ENCODE measurements at places on chromosomes 3 and 15.

GRCh38 chr3:194876403-194877095, 190.9 kb downstream of the FAM43A start:
- DNase-seq, result no peak

DNA sequence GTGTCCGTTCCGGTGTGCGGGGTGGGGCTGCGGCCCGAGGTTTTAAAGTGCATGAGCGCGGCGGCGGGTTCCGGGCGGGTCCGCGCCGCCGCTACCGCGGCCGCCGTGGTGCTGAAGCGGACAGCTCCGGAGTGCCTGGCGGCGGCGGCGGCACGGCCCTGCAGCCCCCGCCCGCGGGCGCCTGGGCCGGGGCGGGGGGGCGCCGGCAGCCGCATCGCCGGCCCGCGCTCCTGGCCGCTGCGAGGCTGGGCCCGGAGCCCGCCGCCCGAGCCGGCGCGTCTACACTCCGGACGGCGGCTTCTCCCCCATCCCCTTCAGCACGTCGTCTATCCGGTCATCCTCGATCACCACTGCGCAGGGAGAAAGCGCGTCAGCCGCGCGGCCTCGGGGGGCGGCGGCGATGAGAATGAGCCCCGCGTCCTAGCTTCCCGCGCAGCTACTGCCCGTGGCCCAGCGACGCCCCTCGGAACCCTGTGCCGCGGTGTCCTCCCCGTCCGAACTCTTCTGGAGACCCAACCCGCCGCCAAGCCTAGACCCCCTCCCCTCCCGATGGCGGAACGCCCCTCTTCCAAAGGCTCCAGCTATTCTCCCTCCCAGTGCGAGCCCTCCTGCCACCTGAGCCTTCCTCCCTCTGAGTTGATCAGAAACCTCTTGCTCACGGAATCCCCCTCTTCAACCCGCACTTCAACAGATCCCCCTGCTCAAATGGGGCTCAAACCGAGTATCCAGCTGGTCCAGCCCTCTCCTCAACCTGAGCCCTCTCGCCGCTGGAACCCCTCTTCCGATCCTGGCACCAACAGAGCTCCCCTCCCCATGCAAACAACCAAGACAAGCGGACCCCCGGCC, 1.3 kb downstream of the CAMK2N2 start:
- no peak for DNase-seq

DNA sequence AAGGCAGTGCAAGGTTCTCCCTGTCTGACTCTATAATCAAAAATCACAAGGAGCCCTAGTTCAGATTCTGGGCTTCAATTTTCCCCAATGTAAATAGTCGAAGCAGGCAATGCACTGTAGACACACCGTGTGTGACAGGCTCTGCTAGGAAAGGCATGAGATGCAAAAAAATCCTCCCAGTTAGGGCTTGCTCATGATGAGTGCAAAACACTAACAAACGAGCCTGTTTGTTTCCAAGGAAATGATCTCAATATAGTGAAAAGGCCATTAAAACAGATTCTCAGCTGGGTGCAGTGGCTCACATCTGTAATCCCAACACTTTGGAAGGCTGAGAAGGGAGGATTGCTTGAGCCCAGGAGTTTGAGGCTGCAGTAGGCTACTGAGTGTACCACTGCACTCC, 55.7 kb downstream of the UMPS start:
- no peak for DNase-seq

DNA sequence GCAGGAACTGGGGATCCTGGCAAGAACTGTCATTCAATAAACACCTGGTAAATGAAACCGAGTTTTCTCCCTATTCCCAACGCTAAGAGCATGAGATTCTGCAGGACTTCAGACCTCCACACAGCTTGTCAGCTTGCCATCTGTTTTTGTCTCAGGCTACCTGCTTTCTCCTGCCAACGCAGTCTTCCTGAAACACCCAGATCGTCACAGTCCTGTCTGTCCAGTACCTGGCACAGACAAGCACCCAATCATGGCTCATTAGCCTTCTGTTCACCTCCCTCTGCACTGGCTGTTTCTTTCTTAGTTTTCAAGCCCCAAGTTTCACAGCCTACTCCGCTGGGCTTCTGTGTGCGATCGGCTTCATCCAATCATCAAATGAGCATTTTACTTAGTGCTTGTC, 5.0 kb downstream of the SLC12A8 start:
- no peak for DNase-seq

GRCh38 chr3:182212479-182213076, 500.9 kb downstream of the SOX2 start:
- DNase-seq, result peak; percentile 35

GRCh38 chr15:29451201-29451781, 181.7 kb upstream of the NSMCE3 start:
- no peak for DNase-seq

DNA sequence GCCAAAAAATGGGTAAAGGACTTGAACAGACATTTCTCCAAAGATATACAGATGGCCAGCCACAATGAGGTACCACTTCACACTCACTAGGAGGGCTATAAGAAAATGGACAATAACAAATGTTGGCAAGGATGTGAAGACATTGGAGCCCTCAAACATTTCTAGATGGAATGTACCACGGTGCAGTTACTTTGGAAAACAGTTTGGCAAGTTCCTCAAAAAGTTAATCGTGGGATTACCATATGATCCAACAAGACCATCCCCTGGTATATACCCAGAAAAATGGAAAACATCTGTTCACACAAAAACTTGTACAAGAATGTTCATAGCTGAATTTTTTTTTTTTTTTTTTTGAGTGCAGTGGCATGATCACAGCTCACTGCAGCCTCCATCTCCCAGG, 15.9 kb upstream of the HRH1 start:
- DNase-seq, result no peak

GRCh38 chr3:31105438-31106077, 211.1 kb upstream of the GADL1 start:
- DNase-seq, result no peak
